ENCODE measurements at places on chromosomes 1 and 21.

- DNase-seq: no peak
Observed at GRCh38 chr21:25756190-25756932, 21.6 kb downstream of the GABPA start.

DNA sequence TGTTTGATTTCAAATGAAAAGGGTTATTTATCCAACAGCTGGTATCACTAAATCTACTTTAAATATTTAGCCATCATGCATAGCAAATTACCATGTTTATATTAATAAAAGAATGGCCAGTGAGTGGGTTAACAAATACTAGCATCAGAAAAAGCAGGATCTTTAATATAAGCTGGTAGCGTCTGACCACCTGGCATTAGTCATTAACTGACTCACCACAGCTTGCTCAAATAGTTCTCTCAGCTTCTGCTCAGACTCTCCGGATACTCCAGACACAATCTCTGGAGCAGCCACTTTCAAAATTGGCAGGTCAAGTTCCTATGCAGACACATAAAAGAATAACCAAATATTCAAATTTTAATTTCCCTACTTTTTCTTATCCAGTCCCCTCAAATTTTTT lies 29.6 kb downstream of the NVL start:
- no peak for DNase-seq

DNA sequence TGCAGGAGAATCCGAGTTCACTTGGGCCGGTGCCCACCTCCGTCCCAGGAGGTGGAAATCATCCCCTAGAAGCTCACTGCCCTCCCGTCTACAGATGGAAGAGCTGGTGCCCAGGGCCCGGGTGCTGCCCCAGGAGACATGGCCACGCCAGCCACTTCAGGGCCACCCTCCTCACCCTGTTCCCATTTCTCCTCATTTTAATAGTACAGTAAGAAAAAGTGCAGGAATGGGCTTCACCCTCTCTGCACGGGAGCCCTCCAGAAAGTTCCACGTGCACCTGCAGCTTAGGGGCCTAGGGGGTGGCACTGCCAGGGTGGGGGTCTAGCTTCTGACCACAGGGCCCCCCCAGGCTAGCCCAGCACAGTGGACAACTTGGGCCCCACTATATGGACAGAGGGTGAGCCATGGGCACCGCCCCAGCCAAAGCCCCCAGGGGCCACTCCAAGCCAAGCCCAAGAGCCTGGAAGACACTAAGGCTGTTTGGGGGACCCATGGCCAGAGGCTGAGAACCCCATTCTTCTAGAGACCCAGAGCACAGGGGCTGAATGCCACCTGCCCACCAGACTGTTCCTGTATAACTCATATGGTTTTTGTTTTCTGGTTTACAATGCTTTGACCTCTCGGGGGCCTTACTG lies 3.4 kb upstream of the FTCD start:
- no peak for DNase-seq

GRCh38 chr1:52209429-52209828 lies 67.5 kb downstream of the ZFYVE9 start:
- DNase-seq: no peak

GRCh38 chr1:43835082-43836021 lies 98.2 kb upstream of the ARTN start:
- no peak for DNase-seq

All from left renal cortex interstitium (tissue), 4 donors.